ENCODE measurements at places on chromosomes 3 and 15.

- H3K4me3 ChIP-seq = no peak overlapping the region
- no peak for DNase-seq
- no peaks in the 10 kb centered on the region for H3K36me3 ChIP-seq
These were observed 78.2 kb downstream of the LINGO1 start for GRCh38 chr15:77554306-77555080.

DNA sequence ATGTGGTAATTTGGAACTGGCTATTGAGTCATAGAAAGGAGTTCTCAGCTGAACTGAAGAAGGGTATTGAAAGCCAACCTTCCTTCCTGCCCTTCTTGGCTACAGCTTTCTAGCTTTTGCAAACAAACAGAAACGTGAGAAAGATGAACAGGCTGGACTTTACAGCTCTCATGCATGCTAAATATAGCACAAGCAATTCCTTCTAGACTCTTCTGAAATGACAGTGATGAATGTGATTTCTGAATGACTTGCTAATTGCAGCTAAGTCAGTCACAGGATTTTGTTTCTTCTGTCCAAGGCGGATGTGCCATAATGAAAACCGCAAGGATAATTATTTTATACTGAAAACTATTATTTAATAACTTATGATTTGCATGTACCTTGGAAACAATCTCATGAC, 36.3 kb downstream of the BCHE start:
- H3K27me3 ChIP-seq = no peaks in the 10 kb centered on the region
- no peak overlapping the region for H3K27ac ChIP-seq
- DNase-seq = no peak
- no peaks in the 10 kb centered on the region for H3K4me1 ChIP-seq
- no peak overlapping the region for H3K4me3 ChIP-seq
- H3K36me3 ChIP-seq = no peaks in the 10 kb centered on the region

- no peak overlapping the region for H3K27ac ChIP-seq
- H3K27me3 ChIP-seq = no peaks in the 10 kb centered on the region
- H3K4me3 ChIP-seq = no peak overlapping the region
- H3K4me1 ChIP-seq = no peaks in the 10 kb centered on the region
- DNase-seq = no peak
These were observed 479.6 kb upstream of the ALCAM start for GRCh38 chr3:104887069-104887468.

DNA sequence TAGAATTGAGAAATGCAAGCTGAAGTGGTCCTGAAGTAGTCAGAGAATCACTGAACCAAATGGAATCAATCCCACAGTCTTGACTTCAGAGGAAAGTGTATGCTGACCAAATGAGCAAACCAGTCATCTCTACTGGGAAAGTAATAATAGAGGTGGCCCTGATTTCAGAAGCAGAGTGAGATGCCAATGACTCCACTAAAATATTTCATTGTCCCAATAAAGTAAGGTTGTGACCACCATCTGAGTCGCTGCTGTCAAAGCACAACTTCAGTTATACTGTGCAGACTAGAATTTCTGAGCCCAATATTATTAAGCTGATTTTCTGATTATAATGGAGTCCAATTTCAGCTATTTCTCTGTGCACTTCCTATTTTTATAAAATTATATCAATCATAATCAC, 334.4 kb upstream of the THBS1 start:
- no peak overlapping the region for H3K4me3 ChIP-seq
- no peaks in the 10 kb centered on the region for H3K36me3 ChIP-seq
- no peak overlapping the region for H3K27ac ChIP-seq

GRCh38 chr15:42165106-42165505, 8.7 kb upstream of the PLA2G4F start:
- H3K4me3 ChIP-seq = no peak overlapping the region
- no peak for DNase-seq
- no peaks in the 10 kb centered on the region for H3K27me3 ChIP-seq
- H3K27ac ChIP-seq = no peak overlapping the region
- no peaks in the 10 kb centered on the region for H3K36me3 ChIP-seq

- H3K4me3 ChIP-seq = no peak overlapping the region
- no peaks in the 10 kb centered on the region for H3K36me3 ChIP-seq
- no peak for DNase-seq
- H3K27ac ChIP-seq = no peak overlapping the region
These were observed 40.3 kb downstream of the THBS1 start for GRCh38 chr15:39621210-39621609.

Data from ovary (tissue), 10 donors.